ENCODE measurements at places on chromosomes 1 and 21.

DNA sequence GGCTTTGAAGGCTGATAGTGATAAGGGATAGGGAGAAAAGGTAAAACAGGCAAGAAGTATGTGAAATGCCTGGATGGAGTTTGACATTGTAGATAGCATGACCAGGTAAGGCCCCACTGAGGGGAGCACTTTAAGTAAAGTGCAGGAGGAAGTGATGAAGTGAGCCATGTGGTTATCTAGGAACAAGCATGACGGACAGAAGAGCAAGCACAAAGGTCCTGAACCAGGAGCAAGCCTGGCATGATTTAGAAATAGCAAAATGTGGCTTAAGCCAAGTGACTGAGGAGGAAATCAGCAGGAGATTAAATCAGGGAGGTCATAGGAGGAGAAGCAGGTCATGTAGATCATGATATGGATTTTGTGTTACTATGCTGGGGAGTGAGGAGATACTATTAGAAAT, 129.2 kb downstream of the GLUL start:
- DNase-seq = no peak

- no peak for DNase-seq
These were observed 90.0 kb downstream of the SELENOF start for GRCh38 chr1:86823821-86824500.

DNA sequence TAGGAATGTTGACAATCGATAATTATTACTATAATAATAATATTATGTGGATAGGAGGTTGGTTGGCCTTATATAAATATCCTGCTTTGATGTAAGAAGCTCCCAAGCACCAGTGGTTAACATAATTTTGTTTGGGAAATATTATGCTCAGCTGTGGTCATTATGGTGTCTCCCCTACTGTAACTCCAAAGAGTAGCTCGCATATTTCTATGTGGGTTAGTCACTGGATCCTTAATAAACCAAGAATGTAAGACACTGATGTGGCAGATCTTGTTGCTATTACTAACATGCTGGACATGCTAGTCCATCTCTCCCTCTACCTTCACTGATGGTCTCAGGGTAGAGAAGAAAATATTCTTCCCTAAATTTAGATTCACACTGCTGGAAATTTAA, 79.2 kb upstream of the RALGPS2 start:
- no peak for DNase-seq

- DNase-seq = no peak
These were observed 120.8 kb upstream of the DSCAM start for GRCh38 chr21:40967771-40968170.

GRCh38 chr1:112496290-112496689, 12.5 kb upstream of the WNT2B start:
- DNase-seq = no peak

DNA sequence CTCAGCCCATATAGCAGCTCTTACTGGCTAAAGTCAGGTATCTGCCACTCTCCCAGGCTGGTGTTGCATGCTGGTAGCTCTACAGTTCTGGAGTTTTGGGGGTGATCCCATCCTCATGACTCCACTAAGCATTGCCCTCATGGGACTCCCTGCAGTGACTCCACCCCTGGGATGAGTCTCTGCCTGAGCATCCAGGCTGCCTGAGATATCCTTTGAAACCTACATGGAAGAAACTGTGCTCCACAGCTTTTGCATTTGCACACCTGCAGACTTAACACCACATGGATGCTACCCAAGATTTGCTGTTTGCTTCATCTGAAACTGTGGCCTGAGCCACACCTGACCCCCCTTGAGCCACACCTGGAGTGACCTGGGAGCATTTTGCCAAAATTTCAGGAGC, 226.4 kb downstream of the C1orf94 start:
- DNase-seq = no peak

GRCh38 chr1:1240822-1241587, 5.5 kb downstream of the C1QTNF12 start:
- no peak for DNase-seq

GRCh38 chr1:87103074-87103473, 188.6 kb downstream of the HS2ST1 start:
- DNase-seq = no peak

DNA sequence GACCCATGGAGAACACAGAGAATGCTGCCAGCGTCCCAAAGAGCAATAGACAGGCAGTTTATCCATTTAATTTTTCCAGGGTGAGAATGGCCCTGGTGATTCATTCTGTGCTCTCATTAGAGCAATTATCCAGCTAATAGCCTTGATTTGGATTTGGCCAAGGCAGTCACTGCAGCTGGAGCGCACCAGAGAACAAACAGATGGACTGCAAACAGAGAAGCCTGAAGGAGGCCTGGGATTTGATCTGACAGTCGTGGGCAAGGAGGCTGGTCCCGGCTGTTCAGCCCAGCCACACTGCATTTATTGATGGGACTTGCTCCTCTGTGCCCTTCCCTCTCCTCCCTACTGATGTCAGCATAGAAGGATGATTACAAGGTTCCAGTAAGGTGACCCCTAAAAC, 353.9 kb upstream of the C1orf174 start:
- DNase-seq = no peak

- no peak for DNase-seq
These were observed 8.1 kb downstream of the CYP4X1 start for GRCh38 chr1:47031585-47031984.

- DNase-seq = no peak
These were observed 25.5 kb downstream of the IFNGR2 start for GRCh38 chr21:33428669-33429068.

DNA sequence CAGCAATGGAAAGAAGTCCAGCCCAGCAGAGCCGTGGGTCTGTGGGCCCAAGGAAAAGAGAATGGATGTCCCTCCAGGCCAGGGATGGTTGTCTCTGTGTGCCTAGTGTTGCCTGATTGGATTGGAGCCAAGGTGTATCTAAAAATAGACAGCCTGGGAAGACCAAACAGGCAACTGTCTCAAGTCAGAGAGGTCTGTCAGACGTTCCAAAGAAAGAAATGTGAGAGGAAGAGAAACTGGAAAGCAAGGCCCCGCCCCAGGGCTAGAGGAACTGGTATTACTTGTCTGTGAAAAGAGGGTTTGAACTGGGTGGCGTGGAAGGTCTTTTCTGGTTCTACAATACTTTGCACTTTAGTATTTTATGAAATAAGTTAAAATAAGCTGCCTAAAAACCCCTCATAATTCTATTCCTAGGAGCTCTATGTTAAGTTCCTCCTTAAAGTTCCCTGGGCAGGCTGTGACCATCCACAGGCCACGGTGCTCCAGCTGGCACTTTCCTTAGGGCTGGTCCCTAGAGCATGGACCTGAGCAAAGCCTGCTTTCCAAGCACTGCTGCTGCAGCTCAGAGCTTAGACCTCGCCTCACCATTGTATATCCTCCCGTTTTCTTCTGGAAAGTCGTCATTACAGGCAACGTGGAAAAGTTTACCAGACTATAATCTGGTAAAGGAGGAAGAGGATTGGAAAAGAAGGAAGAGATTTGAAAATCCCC, 151.6 kb downstream of the DISC1 start:
- no peak for DNase-seq

DNA sequence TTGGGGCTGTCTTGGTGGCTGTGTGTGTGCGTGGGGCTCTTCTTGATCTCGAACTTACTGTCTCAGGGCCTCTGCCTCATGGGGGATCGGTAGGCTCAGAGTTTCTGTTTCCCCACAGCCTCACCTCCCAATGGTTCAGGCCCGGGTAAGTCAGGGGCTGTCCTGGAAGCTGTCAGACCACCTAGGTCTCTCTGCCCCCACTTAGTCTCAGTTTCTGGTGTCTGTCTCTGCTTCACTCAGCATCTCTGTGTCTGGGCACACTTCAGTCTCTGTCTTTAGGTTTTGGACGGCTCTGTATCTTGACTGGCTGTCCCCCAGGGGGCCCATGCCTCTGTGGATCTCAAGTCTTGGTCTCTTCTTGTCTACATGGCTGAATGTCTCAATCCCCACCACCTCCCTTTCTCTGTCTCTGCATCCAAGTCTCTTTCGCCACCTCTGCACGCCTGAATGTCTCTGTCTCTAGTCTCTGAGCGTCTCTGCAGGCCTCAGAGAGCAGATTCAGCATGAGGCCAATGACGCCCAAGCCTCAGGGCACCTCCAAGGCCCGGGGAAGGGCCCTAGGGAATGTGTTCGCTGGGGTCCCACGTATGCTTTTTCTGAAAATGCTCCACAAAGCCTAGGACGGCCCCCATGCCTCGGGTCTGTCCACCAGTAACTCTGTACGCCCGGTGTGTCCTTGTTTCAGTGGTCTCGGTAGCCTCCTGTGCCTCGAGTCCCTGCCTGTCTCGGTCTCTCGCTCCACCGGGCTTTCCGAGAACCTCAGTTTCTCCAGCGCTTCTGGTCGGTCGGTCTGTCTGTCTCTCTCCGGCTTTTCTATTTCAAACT, 818 bp downstream of the FHL3 start:
- DNase-seq = no peak

- DNase-seq = no peak
These were observed 24.8 kb downstream of the LEMD1 start for GRCh38 chr1:205396967-205397616.

All from natural killer cell treated with Interleukin-12 subunit alpha and Interleukin-12 subunit beta and Interleukin-15 and Interleukin-18, amount 100 ng/mL, for 72 hours (primary cell).